ENCODE measurements at places on chromosomes 4 and X.

DNA sequence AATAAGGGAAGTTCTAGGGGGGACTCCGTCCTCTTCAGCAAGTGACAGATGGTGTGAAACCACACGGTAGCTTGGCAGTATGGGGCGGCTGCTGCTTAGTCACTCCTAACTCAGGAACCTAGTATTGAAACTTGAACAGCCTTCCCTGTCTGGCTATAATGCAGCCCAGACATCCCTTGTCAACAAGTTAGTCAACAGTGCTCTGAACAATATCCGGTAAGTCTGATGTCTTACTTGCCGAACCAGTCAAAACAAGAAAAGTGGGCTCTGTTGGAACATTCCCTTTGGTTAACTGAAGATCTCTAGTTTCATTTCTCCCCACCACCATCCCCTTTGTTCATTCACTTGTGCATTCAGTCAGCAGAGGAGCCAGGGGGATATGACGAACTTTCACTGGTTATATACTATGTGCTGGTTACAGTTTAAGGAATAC is 18.7 kb upstream of the CXCL13 start:
- DNase-seq = peak; percentile 6

DNA sequence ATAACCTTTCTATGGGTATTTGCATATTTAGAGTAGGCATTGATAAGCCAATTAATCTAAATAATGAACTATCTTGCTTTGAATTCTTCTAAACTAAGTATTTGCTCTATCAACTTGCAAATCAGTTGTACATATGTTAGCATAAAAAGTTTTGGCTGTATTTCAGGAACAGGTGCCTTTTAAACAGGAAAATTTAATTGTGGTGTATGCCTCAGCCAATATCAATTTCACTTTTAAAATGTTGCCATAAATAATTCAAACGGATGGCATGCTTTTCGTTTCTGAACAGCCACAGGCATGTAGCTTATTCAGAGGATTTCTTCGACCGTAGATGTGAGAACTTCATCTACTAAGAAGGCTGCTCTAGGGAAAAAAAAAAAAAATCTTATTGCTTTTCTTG is 99.9 kb downstream of the DCLK2 start:
- DNase-seq = no peak

- DNase-seq = no peak
Measured at GRCh38 chr4:150253416-150253815, 175.2 kb downstream of the DCLK2 start.

- no peak for DNase-seq
Measured at GRCh38 chr4:140014284-140014683, 139.7 kb downstream of the MAML3 start.

GRCh38 chr4:147834480-147834879 is 102.6 kb downstream of the ARHGAP10 start:
- no peak for DNase-seq

Measured in stimulated activated CD8-positive, alpha-beta memory T cell treated with anti-CD3 and anti-CD28 coated beads, Interleukin-4, amount 100 ng/mL, for 1 hour (primary cell).